ENCODE measurements at places on chromosomes 2 and 18.
A peak's percentile ranks its signal among the peaks of the same experiment; 100 is the strongest.

DNA sequence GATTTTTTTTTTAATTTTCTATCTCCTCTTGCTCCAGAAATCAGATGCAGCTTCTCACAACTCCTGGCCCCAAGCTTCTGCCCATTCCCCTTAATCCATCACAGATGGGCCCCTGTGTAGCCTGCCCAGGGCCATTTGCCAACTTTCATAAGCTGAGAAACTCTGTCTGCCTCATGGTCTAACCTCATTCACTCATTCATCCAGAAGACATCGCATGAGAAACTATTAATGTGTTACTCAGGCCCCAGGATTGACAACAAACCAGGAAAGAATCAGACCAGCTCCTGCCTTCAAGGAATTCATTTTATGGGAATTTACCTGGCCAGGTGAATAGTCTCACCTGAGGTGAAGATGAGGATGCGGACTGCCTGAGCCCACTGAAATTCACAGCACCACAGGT lies 35.0 kb downstream of the SLC14A2 start:
- DNase-seq = no peak

DNA sequence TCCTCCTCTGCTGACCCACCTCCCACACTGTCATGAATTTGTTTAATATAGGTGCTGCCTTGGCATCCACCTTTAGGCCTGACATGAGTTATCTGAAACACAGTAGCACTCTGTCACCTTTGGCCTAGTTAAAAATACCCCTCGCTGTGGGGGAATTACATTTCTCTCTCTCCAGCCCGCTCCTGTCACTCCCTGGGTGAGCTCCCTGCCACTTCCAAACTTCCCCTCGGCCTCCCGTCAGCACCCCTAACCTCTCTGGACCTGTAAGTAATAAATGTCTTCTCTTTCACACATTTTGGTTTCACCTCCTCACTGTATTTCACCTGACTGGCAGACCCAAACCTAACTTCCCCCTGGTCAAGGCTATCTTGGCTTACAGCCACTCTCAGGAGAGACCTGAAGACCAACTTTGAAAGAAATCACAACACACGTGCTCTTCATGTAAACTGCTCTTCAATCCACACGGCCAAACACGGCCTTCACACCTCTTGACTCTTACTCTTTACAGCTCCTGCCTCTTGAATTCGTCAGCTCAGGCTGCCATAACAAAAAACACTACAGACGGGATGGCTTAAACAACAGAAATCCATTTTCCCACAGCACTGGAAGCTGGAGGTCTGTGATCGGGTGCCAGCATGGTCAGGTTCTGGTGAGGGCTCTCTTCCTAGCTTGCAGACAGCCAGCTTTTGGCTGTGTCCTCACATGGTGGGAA lies 28.3 kb downstream of the REEP1 start:
- DNase-seq = no peak

DNA sequence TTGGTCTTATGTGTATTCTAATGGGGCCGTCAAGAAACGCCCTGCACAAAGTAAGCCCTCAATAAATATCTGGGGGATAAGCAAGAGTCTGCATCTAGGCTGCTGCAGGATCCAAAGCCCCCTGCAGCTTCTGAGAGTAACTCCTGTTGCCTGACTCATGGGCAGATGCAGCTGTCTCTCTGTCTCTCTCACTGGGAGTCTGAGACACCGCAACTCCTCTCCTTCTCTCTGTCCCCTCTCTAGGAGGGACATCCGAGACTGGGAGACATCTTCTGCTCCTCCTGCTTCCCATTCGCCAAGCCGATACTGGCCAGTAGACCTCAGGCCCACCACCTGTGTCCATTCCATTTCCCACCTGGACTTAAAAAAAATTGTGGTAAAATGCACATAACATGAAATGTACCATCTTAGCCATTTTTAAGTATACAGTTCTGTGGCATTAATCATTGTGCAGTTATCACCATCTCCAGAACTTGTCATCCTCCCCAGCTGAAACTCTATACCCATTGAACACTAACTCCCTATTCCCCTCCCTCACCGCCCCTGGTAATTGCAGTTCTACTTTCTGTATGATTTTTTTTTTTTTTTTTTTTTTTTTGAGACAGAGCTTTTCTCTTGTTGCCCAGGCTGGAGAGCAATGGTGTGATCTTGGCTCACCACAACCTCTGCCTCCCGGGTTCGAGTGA lies 20.1 kb downstream of the DYSF start:
- DNase-seq = no peak

DNA sequence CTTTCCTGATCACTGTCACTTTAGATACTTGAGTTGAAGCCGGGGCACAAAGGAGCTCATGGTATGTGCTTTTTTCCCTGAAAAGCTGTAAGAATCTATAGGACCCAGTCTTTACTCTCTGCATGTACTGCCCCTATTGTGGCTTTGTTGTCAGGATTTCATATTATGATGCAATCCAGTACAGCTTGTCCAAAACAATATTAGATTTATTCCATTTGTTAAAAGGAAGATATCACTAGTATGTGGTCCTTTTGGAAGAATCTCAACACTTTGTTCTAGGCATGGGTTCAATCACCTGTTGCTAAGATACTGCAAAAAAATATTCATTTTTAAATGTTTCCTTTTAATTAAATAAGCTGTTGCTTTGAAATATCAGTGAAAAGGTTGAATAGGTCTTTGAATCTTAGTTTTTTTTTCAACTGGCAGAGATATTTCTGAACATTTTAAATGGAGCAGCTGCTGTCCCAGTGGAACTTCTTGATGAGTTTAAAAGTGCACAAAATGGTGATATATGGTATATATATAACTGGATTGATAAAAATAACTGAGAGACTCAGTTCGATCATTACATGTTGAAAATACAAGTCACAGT lies 256.6 kb upstream of the NT5C1B start:
- no peak for DNase-seq

DNA sequence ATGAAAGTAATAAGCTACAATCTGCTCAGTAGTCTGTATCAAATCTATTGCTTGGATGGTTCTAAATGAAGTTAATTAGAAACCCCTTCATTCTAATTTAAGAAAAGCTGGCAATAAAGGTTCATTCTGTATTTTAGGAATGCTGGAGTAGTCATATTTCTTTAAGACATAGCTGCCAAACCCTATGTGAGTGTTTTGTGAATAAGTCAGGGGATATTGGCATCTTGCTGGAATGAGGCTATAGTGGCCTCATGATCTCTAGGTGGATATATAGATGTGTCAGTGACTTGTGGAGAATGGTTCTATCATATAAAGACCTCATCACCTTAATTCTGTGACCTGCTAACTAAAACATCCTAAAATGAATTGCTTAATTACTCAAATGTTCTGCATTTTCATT lies 196.3 kb downstream of the PDE1A start:
- no peak for DNase-seq

DNA sequence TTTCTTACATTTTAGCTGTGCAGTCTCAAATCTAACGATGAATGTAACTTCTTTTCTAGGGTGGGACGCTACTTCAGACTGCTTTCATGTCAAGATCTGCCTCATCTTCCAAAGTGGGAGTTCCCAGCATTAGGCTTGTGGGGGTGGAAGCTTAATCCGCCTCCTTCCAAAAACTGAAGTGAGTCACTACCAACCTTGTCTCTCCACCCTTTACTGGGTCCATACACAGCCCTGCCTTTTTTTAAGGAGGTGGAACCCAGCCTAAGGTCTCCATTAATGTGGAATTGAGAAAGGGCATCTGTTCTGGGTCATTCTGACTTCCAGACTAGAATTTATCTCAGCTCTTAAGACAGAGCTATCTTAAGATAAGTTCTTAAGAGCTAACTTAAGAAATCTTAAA lies 42.0 kb upstream of the NFE2L2 start:
- no peak for DNase-seq

GRCh38 chr2:31886700-31887099 lies 124.1 kb downstream of the MEMO1 start:
- peak; percentile 3 for DNase-seq

- DNase-seq = no peak
Observed at GRCh38 chr2:95042472-95043271, 17.2 kb downstream of the MAL start.
